ENCODE measurements at places on chromosomes 13 and 19.

GRCh38 chr13:30045916-30046704, 195.7 kb upstream of the UBL3 start:
- DNase-seq = no peak

GRCh38 chr13:106099765-106100164, 435.7 kb downstream of the EFNB2 start:
- no peak for DNase-seq

- peak; percentile 18 for DNase-seq
Measured at GRCh38 chr19:7004313-7004931, 16.8 kb downstream of the MBD3L2B start.

GRCh38 chr13:36421447-36421846, 10.8 kb upstream of the CCNA1 start:
- DNase-seq = no peak

DNA sequence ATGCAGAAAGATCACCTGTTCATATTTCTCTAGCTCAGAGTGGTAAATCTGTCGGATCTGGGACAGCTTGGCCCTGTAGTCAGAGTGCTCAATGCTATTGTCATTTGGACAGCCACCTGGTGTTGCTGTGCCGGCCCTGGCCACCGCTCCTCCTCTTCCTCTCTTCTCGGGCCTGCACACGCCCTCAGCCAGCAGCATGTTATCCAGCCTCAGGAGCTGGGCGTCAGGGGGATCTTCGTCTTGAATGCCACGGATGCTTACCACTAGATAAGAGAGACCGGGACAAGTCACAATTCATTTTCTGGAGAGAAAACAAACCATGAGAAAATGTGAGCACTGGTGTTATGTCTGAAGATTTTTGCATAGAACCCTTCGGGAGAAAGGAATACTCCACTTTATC, 32.5 kb downstream of the CILP2 start:
- DNase-seq = no peak

GRCh38 chr13:114315074-114315785, 927 bp downstream of the CHAMP1 start:
- no peak for DNase-seq

GRCh38 chr13:35771898-35772297, 295.4 kb upstream of the MAB21L1 start:
- no peak for DNase-seq

GRCh38 chr19:41688098-41688497, at the start of gene CEACAM7:
Gene CEACAM7, minus strand, starts transcription at chr19:41688270. Its CDS starts 105 bp downstream, at chr19:41688165.
- no peak for DNase-seq

GRCh38 chr19:47839913-47840312, 18.2 kb downstream of the CRX start:
- no peak for DNase-seq

DNA sequence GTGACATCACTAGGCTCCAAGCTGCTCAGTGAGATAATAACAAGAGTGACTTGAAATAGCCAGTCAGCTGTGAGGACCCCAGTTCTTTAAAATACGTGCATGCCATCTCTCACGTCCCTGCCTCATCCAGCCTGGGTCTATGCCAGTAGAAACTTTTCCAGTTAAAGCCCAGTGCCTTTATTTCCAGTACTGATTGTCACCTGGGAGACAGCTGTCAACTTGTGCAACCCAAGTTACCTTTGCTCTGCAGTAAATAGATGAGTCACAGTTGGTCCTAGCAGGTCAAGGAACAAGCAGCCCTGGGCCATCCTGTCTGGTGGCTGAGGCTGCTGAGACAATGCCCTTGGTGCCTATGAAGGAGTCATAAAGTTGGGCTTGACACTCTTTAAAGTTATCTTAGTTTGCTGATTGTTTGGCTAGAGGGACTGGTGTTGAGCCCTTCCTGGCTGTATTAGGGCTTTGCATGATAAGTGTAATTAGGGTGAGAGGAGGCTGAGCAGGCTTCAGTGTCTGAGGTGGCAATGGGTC, 228.7 kb downstream of the LACC1 start:
- DNase-seq = no peak

DNA sequence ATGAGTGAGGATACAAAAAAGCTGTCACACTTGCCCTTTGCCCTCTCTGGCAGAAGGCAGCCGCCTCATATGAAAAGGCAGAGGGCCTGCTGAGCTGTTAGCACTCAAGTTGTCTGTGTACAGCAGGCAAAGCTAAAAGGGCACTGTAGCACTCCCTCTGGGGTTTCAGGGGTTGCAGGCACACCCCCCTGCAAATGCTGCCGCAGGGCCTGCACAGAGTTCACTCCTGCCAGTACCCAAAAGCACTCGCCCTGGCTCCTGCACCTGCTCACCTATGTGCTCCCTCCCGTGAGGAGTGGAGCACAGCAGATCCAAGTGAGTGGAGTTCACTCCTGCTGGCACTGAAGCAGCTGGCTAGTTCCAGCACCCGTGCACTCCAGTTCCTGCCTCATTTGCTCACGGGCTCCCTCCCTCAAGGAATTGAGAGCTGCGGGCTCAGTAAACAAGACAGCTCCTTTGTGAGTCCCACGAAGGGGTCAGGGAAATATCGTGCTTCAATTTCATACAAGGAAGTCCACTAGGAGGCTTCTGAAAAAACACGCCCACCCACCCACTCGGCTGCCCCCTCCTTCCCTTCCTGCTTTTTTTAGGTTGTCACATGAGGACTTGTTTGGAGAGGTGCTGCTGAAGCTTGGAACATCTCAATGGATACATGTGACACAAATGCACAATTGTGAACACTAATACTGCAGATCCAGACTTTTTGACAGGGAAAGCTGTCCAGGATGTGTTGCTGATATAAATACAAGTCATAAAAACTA, 9.9 kb upstream of the RCBTB2 start:
- DNase-seq = peak; percentile 75

DNA sequence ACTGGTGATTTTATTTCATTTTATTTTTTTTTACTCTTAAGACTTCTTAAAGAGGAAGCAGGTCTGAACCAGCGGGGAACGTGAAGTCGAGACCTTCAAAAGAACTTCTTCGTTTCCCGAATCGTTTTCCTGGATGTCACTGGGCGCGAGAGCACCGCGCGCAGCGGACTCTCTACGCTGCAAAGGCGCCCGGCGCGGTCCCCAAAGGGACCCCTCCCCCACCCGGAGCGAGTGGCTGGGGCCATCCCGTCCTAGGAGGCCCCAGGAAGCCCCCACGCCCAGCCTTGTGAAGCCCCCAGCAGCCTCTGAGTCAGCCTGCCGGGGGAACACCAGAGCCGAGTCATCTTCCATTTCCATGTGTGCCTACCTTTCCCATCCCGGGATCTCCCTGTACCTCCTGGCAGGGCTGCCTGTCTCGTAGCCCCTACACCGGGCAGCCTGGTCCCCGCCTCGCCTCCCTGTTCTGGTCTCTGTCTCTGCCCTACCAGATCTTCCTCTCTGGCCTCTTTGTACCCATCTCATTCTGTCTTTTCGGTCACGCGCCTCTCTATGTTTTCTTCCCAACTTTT, 608 bp downstream of the CD70 start:
- DNase-seq = no peak

DNA sequence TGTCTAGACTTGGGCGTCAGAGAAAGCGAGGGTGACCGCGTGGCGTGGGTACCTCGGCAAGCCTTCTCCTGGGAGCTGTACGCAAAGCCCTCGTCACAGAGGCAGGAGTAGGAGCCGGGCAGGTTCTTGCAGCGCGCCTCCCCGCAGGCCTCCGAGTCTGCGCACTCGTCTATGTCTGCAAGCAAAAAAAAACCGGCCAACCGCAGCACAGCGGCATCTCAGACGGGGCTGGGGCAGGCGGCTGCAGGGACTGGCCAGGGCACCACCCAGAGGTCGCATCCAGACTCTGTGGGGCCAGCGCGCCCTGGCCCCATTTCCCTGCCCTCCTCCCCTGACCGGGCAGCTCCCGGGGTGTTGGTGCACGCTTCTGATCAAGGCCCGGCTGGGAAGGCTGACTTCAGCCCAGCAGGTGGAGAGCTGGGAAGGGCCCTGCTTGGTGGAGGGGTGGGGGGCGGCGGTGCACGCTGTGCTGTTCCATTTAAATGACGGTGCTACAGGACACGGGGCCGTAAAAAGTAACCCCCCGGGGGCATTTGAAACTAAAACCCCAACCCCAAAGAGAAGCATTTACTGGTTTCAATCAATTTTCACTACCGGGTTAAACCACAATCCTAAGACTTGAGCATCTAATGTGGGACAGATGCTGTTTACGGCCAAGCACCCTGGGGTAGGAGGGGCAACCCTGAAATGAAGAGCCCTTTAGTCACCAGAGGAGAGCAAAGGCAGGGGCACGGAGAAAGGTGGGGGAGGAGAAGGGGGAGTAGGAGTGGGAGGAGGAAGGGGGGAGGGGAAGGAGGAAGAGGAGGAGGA, 28.2 kb downstream of the GAS6 start:
- no peak for DNase-seq

DNA sequence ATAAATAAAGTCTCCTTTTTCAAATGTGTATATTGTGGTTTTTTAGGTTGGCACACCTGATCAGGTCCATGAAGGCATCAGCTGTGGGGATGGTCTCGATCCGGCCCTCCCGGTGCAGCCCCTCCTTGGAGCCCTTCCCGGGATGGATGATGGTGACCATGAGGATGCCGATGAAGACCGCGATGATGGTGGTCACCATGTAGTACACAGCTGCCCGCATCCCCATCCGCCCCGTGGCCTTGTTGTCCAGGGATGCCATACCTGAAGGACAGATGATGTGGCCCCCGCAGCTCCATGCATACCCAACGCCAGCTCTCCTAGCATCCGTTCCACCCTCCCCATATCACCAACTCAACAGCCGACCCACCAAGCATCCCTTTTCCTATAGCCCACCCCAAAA, 11.4 kb downstream of the SLC1A6 start:
- no peak for DNase-seq

DNA sequence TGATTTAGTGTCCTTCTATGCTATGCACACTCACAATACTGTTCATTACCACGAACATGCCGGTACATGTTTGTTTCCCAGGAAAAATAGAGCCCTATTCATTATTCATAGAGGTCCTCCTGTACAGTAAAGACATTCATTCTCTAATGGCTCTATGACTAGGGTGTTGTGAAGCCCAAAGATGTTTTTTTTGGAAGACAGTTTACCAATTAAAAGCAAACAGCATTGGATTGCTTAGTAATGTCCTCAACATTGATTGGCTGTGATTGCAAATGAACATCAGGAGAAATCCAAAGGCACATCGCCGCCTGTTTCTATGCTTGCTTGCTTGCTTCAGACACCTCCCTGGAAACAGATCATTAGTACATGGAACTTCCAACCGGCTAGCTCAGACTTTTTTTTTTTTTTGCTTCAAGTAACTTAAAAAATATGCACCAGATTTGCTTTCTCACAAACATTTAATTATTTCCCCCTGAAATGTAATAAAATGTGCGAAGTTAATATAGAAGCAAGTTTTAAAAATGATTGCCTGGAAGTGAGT, 8.8 kb upstream of the GPC6 start:
- no peak for DNase-seq

DNA sequence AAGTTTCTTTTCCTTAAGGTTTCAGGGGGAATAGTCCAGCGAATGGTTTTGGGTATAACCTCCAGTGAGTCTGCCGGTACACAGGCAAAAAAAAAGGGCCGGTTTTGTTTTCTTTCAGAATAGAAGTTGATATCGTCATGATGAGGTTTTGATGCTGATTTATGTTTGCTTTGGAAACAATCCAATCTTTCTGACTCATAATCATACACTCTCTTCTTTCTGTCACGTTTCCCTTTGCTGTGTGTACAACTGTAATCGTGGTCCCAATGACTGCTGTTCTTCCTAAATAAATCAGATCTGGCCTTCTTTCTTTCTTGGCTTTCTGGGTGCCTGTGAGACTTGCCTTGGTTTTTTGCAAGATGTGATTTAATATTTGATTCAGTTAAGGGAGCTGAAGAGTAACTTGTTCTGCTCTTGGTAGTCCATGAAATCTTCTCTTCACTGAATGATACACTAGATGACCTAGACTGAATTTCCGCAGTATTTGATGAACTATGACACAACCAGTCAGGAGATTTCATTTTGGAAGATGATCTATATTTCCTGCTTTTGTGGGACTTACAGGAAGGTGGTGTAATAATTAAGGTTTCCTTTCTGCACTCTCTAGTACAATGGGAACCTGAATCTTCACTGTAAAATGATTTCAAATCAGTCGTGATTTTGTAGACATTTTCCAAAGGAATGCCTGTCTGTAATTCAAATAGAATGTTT, 34.9 kb upstream of the METTL21C start:
- peak; percentile 16 for DNase-seq

DNA sequence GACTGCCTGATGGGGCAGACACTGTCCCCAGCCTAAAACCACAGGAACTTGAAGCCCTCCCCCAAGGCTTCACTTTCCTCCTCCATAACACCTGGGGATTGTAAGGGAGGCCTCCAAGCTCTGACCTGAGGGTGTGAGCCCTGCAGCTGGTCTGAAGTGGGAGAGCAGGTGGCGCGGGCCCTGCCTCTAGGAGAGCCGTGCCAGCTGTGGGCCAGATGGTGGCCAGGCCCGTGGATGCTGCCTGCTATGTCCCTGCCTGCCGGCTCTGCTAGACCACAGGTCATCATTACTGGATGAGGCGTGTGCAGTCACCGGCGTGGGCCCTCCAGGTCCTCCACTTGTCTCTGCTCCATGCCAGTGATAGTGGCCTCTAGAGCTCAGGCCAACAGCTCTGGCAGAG, 3.5 kb upstream of the KLHL26 start:
- peak; percentile 53 for DNase-seq

GRCh38 chr19:48806818-48807589, 3.8 kb downstream of the BCAT2 start:
- no peak for DNase-seq

DNA sequence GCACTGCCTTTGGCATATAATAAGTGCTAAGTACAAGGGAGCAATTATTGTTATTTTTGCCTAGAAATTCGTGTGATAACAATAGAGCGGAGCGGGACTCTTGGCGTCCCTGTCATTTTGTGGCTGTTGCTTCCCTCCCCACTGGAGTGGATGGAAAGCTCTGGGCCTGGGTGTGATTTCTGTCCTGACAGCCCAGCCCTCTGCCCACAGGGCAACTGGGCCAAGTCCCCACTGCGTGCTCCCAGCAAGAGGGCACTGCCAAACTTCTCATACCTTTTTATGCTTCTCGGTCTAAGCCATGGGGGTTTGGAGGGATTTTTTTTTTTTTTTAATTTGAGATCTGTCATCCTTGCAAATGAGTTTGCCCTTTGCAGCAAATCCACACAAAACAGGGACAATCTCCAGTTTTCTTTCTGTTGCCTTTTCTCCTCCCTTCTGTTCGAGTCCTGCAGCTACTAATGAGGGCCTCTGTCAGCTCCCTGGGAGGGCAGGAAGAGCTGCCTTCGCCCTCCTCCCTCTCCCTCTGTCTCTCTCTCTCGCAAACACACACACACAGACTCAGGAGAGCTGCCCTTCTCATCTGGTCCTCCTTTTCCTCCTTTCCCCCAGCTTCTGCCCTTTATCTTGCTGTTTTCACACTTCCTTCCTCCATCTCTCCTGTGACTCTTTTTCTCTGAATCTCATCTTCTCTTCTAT, 103.9 kb downstream of the DNAJC15 start:
- peak; percentile 19 for DNase-seq

- DNase-seq = no peak
Measured at GRCh38 chr19:35165200-35166058, 10.9 kb downstream of the FXYD5 start.

Data from NCI-H146 (cell line).